Activated CD8-positive, alpha-beta memory T cell treated with anti-CD3 and anti-CD28 coated beads, Interleukin-2, amount 10 ng/mL, durations not matched to agents 7 days and 5 days (primary cell): ENCODE measurements at places on chromosomes 12 and 14. TPM values are rescaled to one million over a fixed set of nuclear protein-coding genes. Genes with fewer than 3 reads are reported as not detected.
A peak's percentile ranks its signal among the peaks of the same experiment; 100 is the strongest.

Gene TMTC1
- total RNA-seq: 0.09 TPM

Gene KRT78
- not detected for total RNA-seq

GRCh38 chr14:51609251-51609954 lies 42.3 kb upstream of the FRMD6 start:
- H3K4me1 ChIP-seq: no peaks in the 10 kb centered on the region
- peaks cover 3% of the 10 kb centered on the region for H3K27me3 ChIP-seq
- H3K27ac ChIP-seq: no peak overlapping the region
- no peak overlapping the region for H3K4me3 ChIP-seq
- no peak for DNase-seq

GRCh38 chr12:124273630-124274029 lies 21.3 kb upstream of the RFLNA start:
- H3K27ac ChIP-seq: no peak overlapping the region
- H3K4me3 ChIP-seq: no peak overlapping the region
- peaks cover 10% of the 10 kb centered on the region for H3K4me1 ChIP-seq
- DNase-seq: peak; percentile 53

Gene RNASE11
- total RNA-seq: not detected

DNA sequence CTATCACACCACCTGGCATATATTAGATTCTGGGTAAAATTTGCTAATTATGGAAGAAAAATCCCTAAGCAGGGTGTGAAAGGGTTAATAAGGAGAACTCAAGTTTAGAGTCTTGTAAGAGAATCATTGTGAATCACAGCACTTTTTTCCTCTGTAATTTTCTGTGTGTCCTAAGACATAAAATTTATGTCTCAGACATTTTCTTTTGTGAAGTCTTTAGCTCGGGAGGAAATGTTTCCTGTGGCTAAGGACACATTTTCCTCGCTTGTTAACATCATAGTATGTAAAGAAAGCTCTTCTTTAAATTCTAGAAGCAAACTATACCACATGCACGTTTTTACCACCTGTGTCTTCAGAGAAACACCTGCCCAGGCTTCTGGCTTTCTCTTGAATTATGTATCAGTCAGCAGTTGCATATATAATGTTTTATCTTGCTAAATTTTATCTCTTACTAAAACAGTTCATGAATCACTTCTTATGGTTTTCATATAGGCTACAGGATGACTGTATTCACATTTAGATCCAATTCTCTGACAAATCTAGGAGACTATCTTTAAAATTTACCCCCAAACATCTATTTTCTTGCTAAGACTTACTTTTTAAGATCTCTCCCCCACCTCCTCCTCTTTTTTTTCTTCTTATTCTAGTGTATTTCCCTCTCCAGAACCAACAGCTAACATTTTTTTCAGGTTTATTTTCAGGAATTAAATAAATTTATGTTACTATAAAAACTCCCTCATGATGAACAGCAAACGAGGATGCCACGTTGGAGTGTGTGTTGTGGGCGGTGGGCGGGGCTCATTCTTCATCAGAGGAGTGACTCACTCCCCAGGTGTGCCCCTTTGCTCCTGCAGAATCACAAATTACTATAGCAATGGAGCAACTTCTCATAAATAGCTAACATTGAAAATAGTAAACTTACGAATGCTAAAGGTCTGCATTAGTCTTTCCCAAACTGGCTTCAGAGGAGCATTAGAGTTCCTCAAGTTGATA lies 11.6 kb upstream of the CSRP2 start:
- peaks cover 9% of the 10 kb centered on the region for H3K27me3 ChIP-seq
- no peaks in the 10 kb centered on the region for H3K4me1 ChIP-seq
- DNase-seq: no peak
- H3K27ac ChIP-seq: no peak overlapping the region
- no peaks in the 10 kb centered on the region for H3K36me3 ChIP-seq
- H3K4me3 ChIP-seq: no peak overlapping the region

GRCh38 chr12:12699345-12699744 lies 3.4 kb upstream of the GPR19 start:
- H3K4me3 ChIP-seq: no peak overlapping the region
- H3K27me3 ChIP-seq: no peaks in the 10 kb centered on the region
- DNase-seq: no peak
- H3K36me3 ChIP-seq: peaks cover 22% of the 10 kb centered on the region
- H3K4me1 ChIP-seq: peaks cover 58% of the 10 kb centered on the region

- no peak overlapping the region for H3K4me3 ChIP-seq
- no peak for DNase-seq
- H3K27ac ChIP-seq: no peak overlapping the region
Measured at GRCh38 chr12:24582954-24583601, 365.8 kb downstream of the BCAT1 start.

Gene GPR33
- not detected for total RNA-seq

Gene MLH3
- 15.1 TPM for total RNA-seq

Gene CAPZA3
- total RNA-seq: not detected

DNA sequence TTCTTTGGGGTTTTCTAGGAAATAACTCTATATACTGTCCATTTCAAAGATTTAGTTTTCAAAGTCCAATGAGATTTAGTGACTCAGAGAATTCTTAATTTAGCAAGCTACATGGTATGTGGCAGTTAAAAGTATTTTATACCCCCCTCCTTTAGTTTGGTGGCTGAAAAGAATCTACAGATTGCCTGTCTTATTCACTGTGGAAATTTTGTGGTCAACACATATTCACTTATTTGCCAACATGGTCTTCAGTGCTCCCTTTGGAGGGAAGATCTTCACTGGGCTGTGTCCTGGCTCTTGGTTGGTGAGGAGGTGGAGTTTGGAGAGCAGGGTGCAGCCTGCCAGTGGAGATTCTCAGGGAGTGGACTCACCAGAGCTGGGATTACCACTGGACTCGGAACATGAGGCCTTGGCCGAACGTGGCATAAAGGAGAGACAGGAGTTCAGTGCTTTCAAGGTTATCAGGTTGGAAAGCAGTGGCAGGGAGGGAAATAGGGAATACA lies 39.8 kb downstream of the SAMD4A start:
- H3K27me3 ChIP-seq: peaks cover 26% of the 10 kb centered on the region
- H3K27ac ChIP-seq: no peak overlapping the region
- H3K4me1 ChIP-seq: no peaks in the 10 kb centered on the region
- DNase-seq: no peak
- no peaks in the 10 kb centered on the region for H3K36me3 ChIP-seq

DNA sequence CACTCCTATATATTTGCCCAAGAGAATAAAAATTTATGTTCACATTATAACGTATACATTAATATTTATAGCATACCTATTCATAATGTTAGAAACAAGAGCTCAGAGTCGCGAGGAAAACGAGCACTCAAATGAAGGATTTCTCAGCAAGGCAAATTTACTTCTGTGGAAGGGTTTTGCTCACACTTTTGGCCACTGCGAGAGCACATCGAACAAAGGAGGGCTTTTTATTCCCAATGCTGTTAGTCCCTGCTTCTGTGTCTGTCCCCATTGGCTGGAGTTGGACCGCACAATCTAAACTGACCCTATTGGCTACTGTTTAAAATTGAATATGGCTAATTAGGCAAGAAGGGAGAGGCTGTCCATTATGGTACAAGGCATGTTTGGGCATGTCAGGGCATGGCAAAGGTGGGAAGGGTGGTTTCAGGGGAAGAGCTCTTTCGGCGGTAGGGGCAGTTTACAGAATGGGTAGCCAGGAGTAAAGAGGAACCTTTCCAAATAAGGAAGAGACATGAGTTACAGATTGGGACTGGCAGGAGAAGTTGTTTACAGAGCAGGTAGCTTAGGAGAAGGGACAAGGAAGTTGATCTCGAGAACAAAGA lies 702.9 kb downstream of the TRHDE start:
- no peak overlapping the region for H3K27ac ChIP-seq
- no peaks in the 10 kb centered on the region for H3K4me1 ChIP-seq
- H3K4me3 ChIP-seq: no peak overlapping the region
- DNase-seq: no peak

Gene TAS2R19
- 2.0 TPM for total RNA-seq

GRCh38 chr14:98685725-98686124 lies 586.3 kb downstream of the BCL11B start:
- H3K4me3 ChIP-seq: no peak overlapping the region
- no peak for DNase-seq
- H3K4me1 ChIP-seq: no peaks in the 10 kb centered on the region
- H3K36me3 ChIP-seq: no peaks in the 10 kb centered on the region
- no peak overlapping the region for H3K27ac ChIP-seq

- no peak overlapping the region for H3K27ac ChIP-seq
- peaks cover 5% of the 10 kb centered on the region for H3K4me1 ChIP-seq
- no peak for DNase-seq
- peaks cover 1% of the 10 kb centered on the region for H3K36me3 ChIP-seq
Measured at GRCh38 chr12:115452751-115453281, 768.8 kb upstream of the TBX3 start.

- no peaks in the 10 kb centered on the region for H3K36me3 ChIP-seq
- H3K27ac ChIP-seq: no peak overlapping the region
- no peak overlapping the region for H3K4me3 ChIP-seq
- DNase-seq: no peak
Measured at GRCh38 chr12:124379938-124380754, 85.3 kb downstream of the RFLNA start.

DNA sequence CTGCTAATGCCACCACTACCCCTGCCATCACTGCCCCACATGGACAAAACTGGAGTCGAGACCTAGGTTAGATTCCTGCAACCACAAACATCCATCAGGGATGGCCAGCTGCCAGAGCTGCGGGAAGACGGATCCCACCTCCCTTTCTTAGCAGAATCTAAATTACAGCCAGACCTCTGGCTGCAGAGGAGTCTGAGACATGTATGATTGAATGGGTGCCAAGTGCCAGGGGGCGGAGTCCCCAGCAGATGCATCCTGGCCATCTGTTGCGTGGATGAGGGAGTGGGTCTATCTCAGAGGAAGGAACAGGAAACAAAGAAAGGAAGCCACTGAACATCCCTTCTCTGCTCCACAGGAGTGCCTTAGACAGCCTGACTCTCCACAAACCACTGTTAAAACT lies 7.1 kb upstream of the OAS2 start:
- peaks cover 78% of the 10 kb centered on the region for H3K36me3 ChIP-seq
- DNase-seq: no peak
- H3K4me1 ChIP-seq: peaks cover 18% of the 10 kb centered on the region
- H3K27me3 ChIP-seq: no peaks in the 10 kb centered on the region
- H3K4me3 ChIP-seq: no peak overlapping the region

DNA sequence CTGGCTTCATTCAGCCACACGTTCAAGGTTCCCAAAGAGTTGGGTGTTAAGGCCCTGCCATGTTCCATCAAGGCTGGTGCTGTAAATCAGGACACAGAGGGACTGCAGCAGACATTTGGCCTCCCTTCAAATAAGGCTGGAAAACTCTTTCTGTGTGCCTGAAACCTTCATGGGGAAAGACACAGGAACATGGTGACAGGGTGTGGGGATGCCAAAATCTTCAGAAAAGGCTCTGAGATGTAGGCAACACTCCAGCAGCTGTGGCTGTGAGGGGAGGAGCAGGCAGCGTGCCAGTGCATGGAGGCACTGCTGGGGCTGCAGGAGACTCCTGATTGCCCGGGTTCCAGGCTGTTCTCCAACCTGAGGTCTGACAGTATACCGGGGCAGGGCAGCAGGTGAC lies 15.0 kb downstream of the POMT2 start:
- no peak for DNase-seq
- H3K4me1 ChIP-seq: peaks cover 32% of the 10 kb centered on the region
- no peak overlapping the region for H3K27ac ChIP-seq
- H3K36me3 ChIP-seq: no peaks in the 10 kb centered on the region
- H3K4me3 ChIP-seq: no peak overlapping the region

DNA sequence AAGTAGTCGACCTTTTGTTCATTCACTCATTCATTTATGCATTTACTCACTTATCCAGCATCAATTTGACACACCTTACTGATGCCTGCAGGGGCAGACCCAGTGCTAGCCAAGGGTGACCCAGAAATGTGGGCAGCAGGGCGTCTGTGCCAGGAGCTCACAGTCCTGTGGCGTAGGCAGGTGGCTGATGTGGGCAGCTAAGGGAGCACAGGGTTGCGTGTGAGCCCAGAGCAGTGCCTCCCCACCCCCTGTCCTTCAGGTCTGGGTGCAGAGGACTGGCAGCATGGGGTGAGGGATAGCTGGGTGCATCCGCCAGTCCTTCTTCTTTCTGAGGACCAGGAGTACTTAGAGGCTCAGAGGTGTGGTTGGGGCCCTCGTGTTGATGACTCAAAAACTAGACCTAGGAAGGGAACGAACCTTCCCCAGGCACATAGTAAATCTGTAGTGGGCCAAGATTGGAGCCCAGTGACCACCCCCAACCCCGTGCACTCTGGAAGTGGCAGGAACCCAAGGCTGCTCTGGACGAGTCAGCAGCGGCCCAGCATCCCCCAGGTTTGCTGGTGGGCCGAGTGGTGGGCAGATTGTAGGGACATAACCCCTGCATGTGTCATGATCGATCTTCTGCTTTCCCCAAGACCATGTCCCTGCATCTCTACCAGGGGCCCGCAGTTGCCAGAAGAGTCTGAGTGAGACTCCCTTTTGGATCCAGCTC lies 63.9 kb downstream of the BEGAIN start:
- no peaks in the 10 kb centered on the region for H3K27me3 ChIP-seq
- H3K4me1 ChIP-seq: no peaks in the 10 kb centered on the region
- no peaks in the 10 kb centered on the region for H3K36me3 ChIP-seq
- H3K4me3 ChIP-seq: no peak overlapping the region
- H3K27ac ChIP-seq: no peak overlapping the region

Gene INSM2
- not detected for total RNA-seq
